ENCODE measurements at places on chromosomes 5 and 9.

DNA sequence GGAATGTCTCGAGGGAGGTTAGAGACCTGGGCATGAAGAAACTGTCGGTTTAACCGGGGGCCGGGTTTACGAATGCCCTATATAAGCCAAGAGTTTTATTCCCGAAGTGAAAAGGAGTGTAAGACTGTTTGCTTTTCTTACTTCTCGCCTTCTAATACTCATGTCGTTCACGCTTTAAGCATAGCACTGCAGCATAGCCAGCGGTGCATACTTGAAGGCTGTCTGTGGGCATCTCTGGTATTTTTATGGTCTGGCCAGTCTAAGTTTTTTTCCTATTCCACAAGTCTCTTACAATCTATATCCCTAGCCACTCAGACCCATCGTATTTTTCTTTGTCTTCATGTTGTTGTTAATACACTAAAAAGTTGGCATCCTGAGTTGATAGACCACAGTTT lies 1.2 kb downstream of the UHRF2 start:
- peak; percentile 8 for DNase-seq

GRCh38 chr9:115930472-115930871 lies 223.1 kb upstream of the PAPPA start:
- DNase-seq, result no peak

DNA sequence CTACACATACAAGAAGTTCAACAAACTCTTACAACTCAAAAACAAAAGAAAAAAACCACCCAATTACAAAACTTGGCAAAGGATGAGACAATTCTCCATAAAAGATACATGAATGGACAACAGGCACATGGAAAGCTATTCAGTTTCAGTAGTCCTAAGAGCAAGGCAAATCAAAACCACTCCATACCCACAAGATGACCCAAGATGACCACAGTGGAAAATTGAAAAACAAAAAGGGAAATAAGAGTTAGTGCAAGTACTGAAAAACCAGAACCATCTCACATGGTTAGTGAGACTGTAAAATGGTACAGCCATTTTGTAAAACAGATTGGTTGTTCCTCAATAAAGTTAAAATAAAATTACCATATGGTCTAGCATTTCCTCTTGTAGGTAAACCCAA lies 287.1 kb upstream of the CDH9 start:
- no peak for DNase-seq

DNA sequence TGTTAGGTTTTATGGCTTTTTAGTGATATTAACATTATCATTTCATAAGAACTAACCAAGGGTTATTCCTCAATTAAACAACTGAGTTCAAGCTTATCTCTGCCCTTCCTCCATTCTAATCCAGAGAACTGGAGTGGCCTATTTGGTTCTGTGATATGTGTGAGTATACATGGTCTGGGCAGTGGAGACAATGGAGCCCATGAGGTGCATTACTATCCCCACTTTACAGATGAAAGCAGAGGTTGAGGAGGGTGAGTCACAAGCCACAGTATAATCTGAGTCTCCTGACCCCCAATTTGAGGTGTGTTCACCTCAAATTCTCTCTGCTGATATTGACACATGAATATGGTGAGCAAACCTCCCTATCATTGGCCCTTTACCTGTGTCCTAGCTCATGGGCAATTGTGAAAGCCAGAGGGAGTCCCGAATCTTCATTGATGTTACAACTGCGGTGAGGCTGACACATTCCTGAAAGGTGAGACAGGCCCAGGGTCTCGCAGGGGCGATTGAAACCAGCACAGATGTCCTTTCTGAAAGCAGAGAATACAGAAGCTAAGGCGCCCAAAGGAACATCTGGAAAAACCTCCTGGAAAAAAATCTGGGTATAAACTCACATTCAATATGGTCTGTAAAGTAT lies 217.2 kb downstream of the TARS1 start:
- no peak for DNase-seq

- DNase-seq, result peak; percentile 73
Measured at GRCh38 chr9:72592502-72593403, 71.3 kb downstream of the TMC1 start.

DNA sequence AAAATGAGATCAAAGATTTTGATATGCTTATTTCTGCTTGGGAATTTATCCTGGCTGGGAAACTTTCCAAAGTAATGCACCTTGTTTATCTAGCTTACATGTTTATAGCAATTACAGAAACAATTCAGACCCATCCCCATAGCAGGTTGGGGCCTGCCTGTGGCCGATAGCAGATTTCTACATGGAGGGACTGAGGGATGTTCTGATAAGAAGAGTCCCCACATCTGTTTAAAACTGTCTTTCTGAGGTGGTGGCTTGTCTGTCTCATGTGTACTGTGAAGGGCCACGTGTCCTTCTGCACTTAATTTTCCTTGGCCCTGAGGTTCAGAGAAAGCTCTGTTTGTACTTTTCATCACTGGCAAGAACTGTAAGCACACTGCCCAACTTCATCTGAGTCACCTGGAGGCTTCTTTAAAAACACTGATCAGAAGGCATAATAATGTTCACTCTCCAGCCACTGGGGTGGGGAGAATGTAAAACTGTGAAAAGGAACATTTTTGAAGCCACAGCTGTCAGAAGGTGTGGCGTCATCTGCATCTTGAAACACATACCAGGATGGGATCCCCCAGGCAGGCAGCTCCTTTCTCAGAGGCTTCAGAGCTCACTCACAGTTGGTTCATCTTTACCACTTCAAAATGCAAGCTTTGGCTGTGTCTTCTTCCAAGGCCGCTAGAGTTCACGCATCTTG lies 80.3 kb downstream of the MAP1B start:
- no peak for DNase-seq

- no peak for DNase-seq
Measured at GRCh38 chr5:123091298-123092222, 2.5 kb downstream of the PRDM6 start.

DNA sequence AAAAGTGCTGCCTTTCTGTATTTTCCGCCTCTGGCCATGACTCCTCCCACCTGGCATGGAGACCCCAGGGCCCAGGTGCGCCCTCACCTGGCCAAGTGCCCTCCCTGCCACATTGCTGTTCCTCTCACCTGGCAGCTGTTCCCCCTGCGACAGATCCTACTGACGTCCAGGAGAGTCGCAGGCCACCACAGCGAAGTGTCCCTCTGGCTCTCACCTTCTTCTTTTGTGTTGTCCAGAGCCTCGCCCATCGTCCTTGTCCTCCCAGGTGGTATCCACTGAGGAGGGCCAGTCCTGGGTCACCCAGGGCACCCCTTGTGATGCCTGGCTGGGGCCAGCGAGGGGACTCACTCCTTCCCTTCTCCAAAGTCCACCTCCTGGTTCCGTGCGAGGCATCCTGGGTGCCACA lies 2.6 kb downstream of the NKD2 start:
- DNase-seq, result peak; percentile 43

GRCh38 chr5:115627295-115627865 lies 1.5 kb upstream of the TMED7 start:
- no peak for DNase-seq

DNA sequence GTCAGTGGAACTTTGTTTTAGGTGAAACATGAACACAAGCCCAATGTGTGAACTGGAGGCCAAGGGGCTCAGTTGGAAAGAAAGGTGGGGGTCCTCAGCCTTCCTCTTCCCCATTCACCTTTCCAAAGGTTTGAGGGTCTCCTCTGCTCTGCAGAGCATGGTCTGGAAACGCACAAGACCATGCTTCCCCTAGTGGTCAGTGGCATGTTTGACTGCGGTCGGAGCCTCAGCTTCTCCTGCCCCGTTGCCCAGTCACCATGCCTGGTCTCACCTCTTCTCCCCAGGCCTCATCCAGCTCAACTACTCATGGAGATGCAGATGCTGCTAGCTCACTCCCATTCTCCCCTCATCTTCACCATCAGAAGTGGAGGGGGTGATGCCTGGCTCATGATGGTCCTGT lies 340.3 kb downstream of the GADD45G start:
- no peak for DNase-seq

DNA sequence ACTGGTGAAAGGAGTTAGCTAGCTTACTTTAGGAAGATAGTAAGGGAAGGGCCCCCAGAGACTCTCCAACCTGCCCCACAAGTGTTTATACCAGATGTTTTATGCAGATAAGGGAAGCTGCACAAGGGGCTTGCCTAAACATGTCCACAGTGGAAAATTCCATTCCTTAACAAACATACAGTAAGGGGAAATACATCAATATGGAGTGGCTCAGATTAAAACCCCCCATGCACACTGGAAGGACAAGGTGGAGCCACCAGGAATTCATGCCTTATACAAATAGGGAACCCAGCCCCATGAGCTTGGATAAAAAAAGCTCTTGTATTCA lies 106.3 kb upstream of the GPBP1 start:
- no peak for DNase-seq

DNA sequence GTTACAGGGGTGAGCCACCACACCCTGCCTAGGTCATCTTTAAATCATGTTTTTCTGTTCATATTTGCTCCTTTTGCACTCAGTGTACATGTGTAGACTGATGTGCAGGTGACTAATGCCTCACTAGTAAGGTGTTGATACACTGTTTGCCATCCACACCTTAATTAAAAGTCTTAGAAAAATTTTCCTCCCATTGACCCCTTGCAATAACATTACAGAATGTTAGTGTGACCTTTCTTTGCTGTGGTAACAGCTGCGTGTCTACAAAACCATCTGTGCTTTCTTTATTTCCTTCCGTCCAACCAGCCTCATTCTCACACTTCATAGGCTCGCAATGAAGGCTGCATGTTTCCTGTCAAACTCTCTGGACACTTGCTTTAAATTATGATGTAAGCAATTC lies 6.6 kb upstream of the CEMIP2 start:
- DNase-seq, result no peak

GRCh38 chr5:138241688-138242571 lies 28.8 kb upstream of the CDC23 start:
- DNase-seq, result no peak

- DNase-seq, result no peak
Measured at GRCh38 chr9:37251452-37251851, 131.1 kb downstream of the ZCCHC7 start.

- DNase-seq, result no peak
Measured at GRCh38 chr5:114948986-114949621, 220.6 kb downstream of the TRIM36 start.

DNA sequence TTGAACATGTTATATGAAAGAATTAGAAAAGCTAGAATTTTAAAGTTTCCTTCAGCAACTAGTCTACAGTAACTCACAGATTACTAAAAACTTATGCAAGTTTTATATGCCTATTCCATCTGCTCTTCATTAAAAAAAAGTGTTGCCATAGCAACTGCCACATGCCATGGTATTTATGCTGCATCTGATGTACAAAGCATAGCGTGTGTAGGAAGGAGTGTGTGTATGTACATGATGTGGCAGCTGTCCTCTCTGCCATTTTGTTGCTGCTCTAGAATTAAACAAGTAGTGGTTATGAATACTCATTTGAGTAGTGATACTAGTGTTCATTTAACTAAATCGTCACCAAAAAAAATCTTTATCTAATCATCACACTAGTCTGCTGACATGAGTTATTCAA lies 593.5 kb downstream of the CETN3 start:
- DNase-seq, result no peak

GRCh38 chr5:136740228-136740627 lies 374.9 kb upstream of the TRPC7 start:
- DNase-seq, result no peak

DNA sequence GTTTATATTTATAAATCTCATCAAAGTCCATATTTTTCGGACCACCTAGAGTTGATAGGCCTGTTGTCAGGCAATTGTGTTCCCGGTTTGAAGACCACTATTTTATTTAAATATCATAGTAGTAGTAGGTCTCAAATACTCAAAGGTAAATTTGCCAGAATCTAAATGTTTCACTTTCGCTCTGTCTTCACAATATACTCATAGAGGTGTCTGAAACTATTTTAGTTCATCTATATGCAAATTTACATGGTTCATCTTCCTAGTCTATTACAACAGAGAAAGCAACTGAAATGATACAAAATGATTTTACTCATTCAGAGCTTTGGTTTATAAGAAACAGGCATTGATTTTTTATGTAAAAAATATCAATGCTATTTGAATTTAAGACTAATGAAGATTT lies 1897.5 kb downstream of the EFNA5 start:
- no peak for DNase-seq

DNA sequence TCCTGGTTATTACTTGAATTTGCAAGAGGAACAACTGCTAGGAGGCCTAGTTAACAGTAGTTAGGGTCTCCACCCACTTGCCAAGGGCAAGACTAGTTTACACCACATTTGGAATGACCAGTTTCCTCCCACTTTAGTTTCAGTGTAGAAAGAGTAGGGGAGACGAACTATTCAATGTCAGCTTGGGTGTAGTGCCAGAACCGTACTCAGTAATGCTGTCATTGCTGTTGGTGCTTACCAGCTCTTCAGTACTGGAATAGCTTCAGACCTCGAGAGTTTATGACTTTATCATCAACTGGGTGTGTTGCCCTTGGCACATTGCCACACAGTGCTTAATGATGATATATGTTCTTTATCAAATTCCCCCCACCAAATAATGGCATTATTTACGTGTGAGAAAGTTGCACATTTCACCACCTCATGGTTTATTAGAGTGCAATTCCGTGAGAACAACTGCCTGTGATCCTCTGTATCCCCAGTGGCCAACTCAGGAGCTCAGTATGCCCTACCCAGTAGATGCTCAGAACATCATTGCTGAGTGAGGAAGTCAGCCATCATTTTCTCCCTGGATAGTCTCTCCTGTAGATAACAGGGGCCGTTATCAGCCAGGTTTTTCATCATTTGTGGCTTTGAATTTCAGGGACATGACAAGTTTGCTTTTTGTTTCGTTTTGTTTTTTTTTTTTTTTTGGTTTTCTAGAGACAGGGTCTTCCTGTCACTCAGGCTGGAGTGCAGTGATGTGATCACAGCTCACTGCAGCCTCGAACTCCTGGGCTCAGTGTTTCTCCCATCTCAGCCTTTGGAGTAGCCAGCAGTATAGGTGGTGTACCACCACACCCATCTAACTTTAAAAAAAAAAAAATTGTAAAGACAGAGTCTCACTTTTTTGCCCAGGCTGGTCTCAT lies 67.3 kb downstream of the DOCK8 start:
- DNase-seq, result peak; percentile 30

GRCh38 chr9:35423499-35423898 lies 66.4 kb upstream of the RUSC2 start:
- no peak for DNase-seq

DNA sequence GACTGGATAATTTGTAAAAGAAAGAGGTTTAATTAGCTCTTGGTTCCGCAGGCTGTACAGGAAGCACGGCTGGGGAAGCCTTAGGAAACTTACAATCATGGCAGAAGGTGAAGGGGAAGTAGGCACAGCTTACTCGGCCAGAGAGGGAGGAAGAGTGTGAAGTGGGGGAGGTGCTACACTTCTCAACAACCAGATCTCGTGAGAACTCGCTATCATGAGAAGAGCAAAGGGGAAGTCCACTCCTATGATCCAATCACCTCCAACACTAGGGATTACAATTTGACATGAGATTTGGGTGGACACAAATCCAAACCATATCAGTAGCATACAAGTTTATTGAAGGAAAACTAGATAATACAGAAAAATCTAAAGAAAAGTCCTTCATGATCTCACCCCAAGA lies 39.9 kb downstream of the NEURL1B start:
- DNase-seq, result no peak

- DNase-seq, result no peak
Measured at GRCh38 chr5:110623874-110624273, 102.6 kb downstream of the TMEM232 start.

- DNase-seq, result no peak
Measured at GRCh38 chr9:38282756-38283155, 109.7 kb upstream of the ALDH1B1 start.

- peak; percentile 6 for DNase-seq
Measured at GRCh38 chr5:18305288-18305924, 671.1 kb downstream of the TAF11L14 start.

Data from activated CD4-positive, alpha-beta T cell treated with anti-CD3 and anti-CD28 coated beads, Interleukin-2, amount 50 U/mL, for 16 hours (primary cell).